ENCODE measurements at places on chromosomes 3 and 15.

GRCh38 chr15:55389264-55389607 is 18.9 kb downstream of the CCPG1 start:
- no peak for DNase-seq

GRCh38 chr15:33242669-33243191 is 48.2 kb upstream of the FMN1 start:
- DNase-seq = no peak

DNA sequence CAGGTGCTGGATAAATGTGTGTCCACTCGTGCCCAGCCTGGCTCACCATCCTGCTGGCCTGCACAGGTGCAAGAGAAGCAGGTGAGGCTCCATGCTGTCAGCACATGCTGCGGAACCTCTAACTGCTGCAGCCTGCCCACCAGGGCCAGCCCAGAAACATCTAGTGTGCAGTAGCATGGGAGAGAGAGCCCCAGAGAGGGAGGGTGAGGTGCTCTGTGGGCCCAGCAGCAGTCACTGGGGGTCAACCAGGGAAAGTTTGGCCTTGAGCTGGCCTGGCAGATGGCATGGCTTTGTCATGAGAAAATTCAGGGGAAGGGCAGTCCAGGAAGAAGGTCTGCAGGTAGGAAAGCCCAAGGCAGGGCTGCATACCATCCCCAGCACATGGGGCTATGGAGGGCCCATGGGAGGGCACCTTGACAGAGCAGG is 18.2 kb upstream of the PRR23E start:
- no peak for DNase-seq

DNA sequence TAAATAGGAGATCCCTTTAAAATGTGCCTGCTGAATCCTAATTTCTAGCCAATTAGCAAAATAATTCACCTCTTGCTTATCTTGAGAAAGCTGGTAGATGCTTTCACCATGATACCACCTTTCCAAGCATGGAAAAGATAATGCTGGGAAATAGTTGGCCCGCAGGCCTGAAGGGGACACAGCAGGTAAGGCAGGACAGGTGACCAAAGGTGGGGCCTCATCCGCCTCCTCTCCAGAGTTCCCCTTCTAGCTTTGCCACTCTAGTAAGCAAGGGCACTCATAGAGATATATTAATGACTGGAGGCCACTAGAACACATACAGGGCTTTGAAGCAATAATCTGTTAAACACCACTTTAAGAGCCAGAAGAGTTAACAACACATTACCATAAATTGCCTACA is 45.5 kb downstream of the SATB1 start:
- no peak for DNase-seq

DNA sequence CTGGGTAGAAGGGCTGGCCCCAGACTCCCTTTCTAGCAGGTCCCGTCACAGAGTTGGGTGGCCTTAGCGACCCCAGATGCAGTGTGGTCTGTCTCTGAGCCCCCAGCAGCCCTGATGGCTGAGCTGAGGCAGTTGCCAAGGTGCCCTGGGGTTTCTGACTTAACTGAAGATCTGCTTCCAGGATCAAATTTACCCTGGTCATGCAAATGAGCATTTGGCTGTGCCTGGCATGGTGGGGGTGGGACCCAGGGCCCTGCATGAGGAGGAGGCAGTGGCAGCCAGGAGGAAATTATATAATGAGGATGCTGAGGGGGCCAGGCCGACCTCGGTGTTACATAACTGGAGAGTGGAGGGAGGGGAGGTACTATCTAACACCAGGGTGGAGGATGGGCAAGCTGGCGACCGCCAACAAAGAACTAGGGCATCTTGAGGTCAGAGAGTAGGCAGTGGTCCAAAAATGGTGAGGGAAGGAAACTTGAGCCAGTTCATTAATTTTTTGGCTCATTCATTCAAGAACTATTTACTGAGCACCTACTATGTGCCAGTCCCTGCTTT is 16.4 kb downstream of the PLEKHO2 start:
- no peak for DNase-seq

Measured in activated CD8-positive, alpha-beta T cell treated with anti-CD3 and anti-CD28 coated beads for 36 hours (primary cell).